Endothelial cell of umbilical vein (primary cell): ENCODE measurements at places on chromosomes 4 and X. TPM values are rescaled to one million over a fixed set of nuclear protein-coding genes. Genes with fewer than 3 reads are reported as not detected.

- DNase-seq: peak; percentile 70
These were observed 126.8 kb downstream of the KLHL8 start for GRCh38 chr4:87093443-87094123.

DNA sequence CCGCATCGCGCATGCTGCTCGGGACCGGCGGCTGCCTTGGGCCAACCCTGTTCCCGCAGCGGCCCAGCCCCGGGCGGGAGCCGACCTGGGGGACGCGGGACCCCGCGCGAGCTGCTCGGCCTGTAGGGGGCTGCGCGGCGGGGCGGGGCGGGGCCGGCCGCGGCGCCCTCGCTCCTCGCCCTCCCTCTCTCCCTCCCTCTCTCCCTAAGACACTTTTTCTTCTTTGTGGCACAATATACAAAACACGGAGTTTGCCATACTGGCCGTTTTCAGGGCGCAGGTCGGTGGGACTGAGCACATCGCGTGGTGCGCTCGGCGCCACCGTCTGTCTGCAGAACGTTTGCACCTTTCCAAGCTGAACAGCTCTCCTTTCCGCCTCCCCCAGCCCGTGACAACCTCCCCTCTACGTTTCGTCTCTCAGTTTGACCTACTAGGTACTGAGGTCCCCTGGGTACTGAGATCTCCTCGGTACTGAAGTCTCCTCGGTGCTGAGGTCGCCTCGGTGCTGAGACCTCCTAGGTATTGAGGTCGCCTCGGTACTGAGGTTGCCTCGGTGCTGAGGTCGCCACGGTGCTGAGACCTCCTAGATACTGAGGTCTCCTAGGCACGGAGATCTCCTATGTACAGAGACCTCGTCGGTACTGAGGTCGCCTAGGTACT lies 261.1 kb upstream of the PLCXD1 start:
- DNase-seq: no peak

GRCh38 chr4:33661636-33662035 lies 2582.7 kb downstream of the ARAP2 start:
- no peak for DNase-seq

GRCh38 chr4:8641931-8642650 lies 49.5 kb downstream of the CPZ start:
- no peak for DNase-seq

- DNase-seq: peak; percentile 97
These were observed 384.4 kb upstream of the PABPC4L start for GRCh38 chr4:134585972-134586371.

- no peak for DNase-seq
These were observed 37.2 kb upstream of the HGFAC start for GRCh38 chr4:3404546-3404945.

The CSAG3 gene
- total RNA-seq: not detected in 2 replicates

The FAAH2 gene
- total RNA-seq: 0.15 and 0.28 TPM in 2 replicates

The GRIA2 gene
- total RNA-seq: not detected in 2 replicates
